ENCODE measurements at places on chromosomes 12 and 14.

GRCh38 chr14:103097994-103098957 is 3.8 kb downstream of the EXOC3L4 start:
- no peak for DNase-seq

GRCh38 chr12:111386885-111387284 is 18.0 kb upstream of the PHETA1 start:
- DNase-seq = no peak

GRCh38 chr12:82848845-82849244 is 162.1 kb downstream of the TMTC2 start:
- DNase-seq = no peak

DNA sequence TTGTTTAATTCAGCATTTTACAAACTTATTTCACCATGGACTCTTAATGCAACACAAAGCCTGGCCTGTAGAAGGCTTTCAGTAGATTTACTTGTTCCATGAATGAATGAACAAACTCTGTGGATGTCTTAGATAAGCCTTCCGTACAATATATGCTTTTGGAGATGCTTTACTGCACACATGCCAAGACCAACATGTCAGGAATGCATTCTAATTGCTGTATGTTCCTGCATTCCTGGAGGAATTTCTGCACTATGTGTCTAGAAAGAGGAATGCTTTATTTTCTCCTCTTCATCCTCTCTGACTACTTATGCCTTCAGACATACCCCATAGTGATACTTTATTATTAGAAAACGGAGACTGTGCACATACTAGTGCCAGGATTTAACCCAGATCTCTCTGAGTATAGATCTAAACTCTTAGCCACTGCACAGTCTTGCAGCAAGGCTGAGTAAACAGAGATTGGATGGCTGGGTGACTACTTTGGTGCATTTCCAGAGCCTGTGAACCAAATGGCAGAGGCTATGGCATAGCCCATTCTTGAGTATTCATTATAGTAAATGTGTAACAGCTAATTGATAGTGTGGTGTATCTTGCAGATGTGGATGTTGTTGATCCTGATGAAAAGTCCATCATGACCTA is 108.2 kb downstream of the SYNE2 start:
- no peak for DNase-seq

DNA sequence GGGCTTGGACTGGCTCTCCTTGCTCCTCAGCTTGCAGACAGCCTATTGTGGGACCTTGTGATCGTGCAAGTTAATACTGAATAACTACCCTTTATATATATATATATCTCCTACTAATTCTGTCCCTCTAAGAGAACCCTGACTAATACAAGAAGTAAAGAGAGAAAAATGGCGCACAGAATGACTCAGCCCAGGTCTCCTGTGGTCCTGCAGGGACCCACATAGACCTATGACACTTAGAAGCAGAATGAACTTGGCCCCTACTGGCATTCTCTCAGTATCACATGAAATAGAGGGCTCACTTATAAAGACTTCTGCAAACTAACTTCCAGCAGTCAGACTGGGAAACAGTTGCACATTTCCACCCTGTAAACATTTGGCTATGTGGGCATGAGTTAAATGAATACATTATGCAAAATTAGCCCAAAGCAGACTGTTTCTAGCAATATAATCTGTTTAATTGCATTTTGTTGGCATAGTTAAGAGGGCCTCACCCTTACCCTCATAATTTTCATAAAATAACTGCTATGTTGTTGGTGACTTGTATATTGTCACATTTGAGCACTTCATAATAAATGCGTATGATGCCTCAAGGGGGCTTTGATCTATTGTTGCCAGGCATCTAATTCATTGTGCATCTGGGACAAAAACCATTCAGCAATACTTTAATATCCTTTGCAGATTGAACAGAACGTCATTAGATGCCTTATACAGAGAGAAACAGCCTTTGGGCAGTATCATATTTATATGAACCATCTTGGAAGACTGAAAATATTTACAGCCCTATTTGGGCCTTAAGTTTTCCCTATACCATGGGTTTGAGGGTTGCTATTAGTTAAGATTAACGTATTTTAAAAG is 349.7 kb upstream of the DIO2 start:
- DNase-seq = no peak

DNA sequence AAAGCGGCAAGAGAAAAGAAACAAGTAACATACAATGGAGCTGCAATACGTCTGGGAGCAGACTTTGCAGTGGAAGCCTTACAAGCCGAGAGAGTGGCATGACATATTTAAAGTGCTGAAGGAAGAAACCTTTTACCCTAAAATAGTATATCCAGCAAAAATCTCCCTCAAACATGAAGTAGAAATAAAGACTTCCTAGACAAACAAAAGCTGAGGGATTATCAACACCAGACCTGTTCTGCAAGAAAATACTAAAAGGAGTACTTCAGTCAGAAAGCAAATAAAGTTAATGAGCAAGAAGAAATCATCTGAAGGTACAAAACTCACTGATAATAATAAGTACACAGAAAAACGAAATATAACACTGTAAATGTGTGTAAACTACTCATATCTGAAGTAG is 77.5 kb upstream of the ABCD2 start:
- no peak for DNase-seq

DNA sequence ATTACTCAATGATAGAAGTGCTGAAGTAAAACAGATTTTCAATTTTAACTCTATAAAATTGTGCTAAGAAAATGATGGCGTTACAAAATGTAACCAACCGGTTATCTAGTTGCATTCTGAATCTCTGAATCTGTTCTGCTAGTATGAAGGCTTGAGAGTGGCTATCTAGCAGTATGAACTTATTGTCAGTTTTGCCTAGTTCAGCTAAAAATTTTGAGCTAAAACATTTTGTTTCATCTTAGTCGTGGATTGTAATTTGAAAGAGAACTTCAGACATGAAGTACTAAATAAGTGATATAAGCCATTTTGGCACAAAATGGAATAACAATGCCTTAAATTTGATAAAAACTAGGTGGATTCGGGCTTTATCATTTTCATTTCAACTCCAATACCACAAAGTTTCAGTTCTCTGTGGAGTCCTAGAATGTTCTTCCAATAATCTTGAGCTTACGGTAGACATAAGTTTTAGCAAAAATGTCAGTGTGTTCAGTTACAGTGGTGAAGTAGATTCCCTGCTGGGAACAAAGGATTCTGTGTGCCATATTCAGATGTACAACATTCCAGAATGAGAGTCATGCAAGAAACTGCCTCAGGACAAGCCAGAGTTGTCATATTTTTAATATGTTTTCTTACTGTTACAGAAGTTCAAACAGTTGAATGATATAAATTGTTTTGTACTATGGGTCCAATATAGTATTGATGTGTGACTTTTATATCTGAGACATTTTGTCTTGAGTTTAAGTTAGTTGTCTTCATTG is 28.1 kb downstream of the ATP6V1D start:
- DNase-seq = no peak

Data from spinal cord (tissue), 10 donors.